ENCODE measurements at places on chromosomes 16 and 17.

GRCh38 chr16:52383640-52384292, 163.2 kb downstream of the TOX3 start:
- DNase-seq, result no peak

DNA sequence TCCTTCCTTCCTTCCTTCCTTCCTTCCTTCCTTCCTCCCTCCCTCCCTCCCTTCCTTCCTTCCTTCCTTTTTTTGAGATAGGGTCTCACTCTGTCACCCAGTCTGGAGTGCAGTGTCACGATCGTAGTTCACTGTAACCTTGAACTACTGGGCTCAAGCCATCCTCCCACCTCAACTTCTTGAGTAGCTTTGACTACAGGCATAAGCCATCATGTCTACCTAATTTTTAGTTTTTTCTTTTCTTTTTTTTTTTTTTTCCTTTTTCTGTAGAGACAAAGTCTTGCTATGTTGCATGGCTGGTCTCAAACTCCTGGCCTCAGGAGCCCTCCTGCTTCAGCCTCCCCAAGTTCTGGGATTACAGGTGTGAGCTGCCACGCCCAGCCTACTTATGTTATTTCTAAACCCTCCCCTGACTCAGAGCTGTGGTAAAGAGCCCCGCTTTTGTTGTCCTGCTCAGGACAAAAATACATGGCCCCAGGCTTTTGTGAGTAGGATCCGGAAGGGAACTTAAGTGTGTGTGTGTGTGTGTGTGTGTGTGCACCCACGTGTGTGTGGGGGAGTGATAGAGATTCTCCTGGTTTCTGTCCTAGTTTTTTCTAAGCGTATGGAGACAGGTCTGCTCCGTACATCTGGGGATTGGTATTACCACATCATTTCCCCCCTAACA, 67.1 kb downstream of the PRKCB start:
- no peak for DNase-seq

- no peak for DNase-seq
Measured at GRCh38 chr17:51050291-51051033, 70.2 kb downstream of the SPAG9 start.

GRCh38 chr17:58402679-58403078, 14.7 kb downstream of the RNF43 start:
- DNase-seq, result peak; percentile 13

DNA sequence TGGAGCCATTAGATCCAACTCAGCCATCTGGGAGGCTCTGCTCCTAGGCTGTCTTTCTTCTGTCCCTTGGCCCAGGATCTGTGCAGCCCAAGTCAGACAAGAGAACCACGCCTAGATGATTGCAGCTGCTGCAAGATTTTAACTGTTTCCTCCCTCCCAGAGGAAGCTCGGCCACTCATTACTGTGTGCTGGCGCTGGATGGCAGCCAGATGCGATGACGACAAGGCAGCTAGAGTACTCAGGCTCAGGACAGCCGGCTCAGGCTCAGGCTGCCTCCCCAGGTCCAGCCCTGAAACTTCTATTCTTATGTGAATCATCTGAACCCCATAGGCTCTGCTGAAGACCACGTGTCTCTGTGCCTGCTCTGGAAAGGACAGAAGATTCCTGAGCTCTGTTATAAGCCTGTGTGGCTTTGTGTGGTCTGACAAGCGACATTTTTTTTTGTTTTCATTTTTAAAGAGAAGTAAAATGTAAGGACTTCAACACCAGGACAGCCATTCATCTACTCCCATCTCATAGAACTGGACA, 32.1 kb upstream of the FBXW10B start:
- peak; percentile 94 for DNase-seq

DNA sequence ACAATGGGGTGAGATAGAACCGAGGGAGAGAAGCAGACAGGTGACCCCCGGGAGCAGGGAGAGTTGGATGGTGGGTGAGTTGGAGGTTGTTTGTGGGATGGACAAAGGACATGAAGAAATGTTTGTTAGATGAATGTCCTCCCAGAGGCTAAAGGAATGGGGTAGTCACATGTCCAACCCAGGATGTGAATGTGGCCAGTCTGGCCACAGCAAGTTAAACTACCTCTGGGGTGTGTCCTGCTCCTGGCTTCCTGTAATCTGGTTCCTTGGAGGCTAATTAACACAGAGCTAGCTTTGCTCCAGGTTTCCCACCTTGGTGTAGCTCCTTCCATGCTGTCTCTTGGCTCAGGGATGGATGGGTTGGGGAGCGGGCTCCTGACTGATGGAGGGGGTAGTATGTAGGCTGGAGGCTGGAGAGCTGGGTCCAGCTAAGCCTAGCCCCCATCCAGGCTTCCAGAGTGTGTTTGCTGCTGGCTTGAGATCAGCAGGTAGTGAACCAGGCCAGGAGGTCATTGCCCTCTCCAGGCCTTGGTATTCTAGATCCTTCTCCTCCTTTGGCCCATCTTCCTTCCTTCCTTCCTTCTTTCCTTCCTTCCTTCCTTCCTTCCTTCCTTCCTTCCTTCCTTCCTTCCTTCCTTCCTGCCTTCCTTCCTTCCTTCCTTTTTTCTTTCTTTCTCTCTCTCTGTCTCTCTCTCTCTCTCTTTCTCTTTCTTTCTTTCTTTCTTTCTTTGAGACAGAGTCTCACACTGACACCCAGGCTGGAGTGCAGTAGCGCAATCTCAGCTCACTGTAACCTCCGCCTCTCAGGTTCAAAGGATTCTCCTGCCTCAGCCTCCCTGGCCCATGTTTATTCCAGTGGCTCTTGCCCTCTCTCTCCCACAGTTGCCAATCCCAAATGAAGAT, 28.0 kb upstream of the UBE2G1 start:
- DNase-seq, result no peak

GRCh38 chr16:26824469-26824868, 242.3 kb upstream of the C16orf82 start:
- no peak for DNase-seq

GRCh38 chr17:12341328-12341727, 320.7 kb downstream of the MAP2K4 start:
- no peak for DNase-seq

DNA sequence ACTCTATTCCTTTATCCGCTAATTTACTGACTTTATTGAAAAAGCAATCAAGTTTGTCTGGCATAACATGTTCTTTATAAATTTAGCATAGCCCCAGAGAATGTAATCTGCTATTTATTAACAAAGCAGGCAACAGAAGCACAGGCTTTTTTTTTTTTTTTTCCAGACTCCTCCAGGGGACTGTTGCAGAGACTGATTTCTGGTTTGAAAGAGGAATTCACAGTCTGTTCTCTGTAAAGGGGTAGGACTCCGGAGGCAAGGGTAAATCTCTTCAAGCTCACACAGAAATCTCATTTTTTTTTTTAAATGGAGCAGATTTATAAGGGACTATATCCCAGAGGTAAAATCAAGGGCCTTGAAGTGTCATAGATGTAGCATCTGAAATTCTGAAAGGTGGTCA, 1386.5 kb upstream of the CDH8 start:
- no peak for DNase-seq

DNA sequence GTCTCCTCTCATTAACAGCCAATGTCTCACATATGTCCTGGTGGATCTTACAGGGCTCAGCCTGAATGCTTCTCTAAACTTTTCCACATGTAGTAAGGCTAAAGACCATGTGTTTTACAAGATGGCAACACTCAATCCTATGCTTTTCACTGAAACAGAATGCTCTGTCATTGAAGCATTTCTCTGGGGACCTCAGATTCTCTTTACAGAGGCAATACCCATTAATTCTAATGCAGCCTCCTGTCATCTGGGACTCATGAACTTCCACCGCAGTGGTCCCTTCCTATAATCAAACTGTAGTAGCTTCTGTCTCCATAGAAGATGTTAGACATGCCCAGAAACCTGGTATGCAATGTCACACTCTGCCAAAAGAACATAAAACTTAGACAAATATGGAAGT, 926.6 kb upstream of the RBFOX1 start:
- no peak for DNase-seq

- DNase-seq, result no peak
Measured at GRCh38 chr16:22757202-22757601, 56.8 kb upstream of the HS3ST2 start.

DNA sequence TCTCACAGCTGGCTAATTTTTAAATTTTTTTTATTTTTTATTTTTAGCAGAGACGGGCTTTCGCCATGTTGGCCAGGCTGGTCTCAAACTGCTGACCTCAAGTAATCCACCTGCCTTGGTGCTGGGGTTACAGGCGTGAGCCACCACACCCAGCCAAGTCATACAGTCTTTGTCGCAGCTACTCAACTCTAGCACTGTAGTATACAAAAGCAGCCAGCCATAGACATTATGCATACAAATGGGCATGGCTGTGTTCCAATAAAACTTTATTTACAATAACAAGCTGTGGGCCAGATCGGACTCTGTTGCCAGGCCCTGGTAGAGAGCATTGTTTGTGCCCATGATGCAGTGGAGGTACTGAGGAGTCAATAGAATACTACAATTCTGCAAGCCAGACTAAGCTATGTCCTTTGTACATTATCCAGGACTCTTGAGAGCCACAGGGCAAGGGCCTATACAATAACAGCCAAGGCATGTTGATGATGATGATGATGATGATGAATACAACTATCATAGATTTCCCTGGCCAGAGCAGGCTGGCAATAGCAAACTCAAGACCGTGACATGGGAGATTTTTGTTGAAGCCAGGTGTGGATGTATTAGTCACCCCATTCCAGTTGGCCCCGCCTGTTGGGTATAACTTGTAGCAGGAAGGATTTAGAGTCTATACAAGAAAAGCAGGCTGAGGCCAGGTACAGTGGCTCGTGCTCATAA, 101.8 kb downstream of the MYH11 start:
- no peak for DNase-seq

DNA sequence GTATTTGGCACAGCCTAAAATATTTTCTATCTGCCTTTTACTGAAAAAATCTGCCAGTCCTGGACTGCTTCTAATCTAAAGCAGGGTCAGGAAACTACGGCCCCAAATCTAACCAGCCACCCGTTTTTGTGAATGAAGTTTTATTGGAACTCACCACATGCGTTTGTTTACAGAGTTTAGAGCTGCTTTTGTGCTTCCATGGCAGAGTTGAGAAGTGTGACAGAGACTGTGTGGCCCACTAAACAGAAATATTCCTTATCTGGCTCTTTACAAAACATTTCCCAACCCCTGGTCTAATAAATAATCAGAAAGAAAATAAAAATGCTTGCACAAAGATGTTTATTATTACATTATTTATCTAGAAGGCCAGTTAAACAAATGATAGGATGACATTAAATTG, 110.2 kb downstream of the COPRS start:
- no peak for DNase-seq

GRCh38 chr17:28509789-28510188, 3.6 kb downstream of the FOXN1 start:
- no peak for DNase-seq

- no peak for DNase-seq
Measured at GRCh38 chr17:63316100-63316499, 130.0 kb downstream of the CYB561 start.

- no peak for DNase-seq
Measured at GRCh38 chr17:48290378-48290777, 139.6 kb downstream of the SKAP1 start.

- DNase-seq, result peak; percentile 72
Measured at GRCh38 chr16:5615868-5616642, 518.5 kb upstream of the EEF2KMT start.

Measured in GM03348 (cell line).